ENCODE measurements at places on chromosomes 7 and 10.

- no peak for DNase-seq
Observed at GRCh38 chr7:80720146-80720545, 81.7 kb downstream of the CD36 start.

GRCh38 chr7:111138586-111138985 is 47.7 kb downstream of the LRRN3 start:
- no peak for DNase-seq

- no peak for DNase-seq
Observed at GRCh38 chr10:33215154-33215553, 119.3 kb downstream of the NRP1 start.

DNA sequence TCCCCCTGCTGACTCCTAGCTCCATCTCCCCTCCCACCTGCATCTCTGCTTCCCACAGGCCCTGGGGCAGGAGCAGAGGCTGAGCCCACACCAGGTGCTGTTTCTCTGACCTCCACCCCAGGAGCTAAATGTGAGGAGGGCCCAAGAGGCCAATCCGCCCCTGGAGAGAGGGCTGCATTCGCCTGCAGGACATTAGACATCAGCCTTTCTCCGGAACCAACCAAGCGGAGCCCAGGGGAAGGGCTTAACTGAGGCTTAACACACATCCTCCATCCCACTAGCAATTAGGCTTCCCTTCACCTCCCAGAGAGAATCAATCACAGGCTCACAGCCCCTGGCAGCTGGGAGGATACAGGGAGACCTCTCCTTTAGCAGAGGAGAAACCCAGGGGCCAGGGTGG is 50.5 kb downstream of the SH3PXD2A start:
- no peak for DNase-seq

DNA sequence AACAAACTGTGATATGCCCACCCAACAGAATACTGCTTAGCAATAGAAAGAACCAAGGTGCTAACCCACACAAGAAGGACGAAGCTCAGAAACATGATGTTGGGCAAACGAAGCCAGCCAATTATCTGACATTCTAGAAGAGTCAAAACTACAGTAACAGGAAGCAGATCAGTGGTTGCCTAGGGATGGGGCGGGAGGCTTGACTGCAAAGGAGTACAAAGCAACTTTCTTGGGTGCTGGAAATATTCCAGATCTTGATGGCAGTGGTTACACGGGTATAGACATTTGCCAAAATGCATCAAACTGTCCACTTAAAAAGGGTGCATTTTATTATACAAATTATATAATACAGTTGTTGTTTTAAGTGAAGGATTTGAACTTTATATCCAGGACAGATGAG is 41.1 kb upstream of the RET start:
- DNase-seq, result no peak

DNA sequence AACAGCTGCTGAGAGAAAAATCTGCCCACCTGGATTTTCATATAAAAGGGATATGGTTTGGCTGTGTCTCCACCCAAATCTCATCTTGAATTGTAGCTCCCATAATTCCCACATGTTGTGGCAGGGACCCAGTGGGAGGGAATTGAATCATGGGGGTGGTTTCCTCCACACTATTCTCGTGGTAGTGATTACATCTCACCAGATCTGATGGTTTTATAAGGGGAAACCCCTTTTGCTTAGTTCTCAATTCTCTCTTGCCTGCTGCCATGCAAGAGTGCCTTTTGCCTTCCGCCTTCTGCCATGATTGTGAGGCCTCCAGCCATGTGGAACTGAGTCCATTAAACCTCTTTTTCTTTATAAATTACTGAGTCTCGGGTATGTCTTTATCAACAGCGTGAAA is 20.8 kb upstream of the MKI67 start:
- DNase-seq, result no peak

DNA sequence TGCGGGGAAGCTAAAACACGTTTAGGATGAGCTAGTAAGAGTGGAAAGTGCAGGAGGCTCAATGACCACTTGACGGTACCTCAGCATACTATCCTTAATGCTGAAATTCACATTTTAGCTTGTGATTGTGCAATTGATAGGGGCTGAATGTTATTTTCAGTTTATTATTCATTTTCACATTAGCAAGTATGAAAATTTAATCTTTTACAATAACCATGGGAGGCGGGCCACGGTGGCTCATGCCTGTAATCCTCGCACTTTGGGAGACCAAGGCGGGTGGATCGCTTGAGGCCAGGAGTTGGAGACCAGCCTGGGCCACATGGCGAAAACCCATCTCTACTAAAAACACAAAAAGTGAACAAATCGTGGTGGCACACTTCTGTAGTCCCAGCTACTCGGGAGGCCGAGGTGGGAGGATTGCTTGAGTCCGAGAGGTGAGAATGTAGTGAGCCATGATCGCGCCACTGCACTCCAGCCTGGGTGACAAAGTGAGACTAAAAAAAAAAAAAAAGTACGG is 22.0 kb upstream of the ANLN start:
- DNase-seq, result no peak

- no peak for DNase-seq
Observed at GRCh38 chr10:21505711-21506278, 19.7 kb downstream of the SKIDA1 start.

- no peak for DNase-seq
Observed at GRCh38 chr7:158355456-158356065, 232.1 kb downstream of the PTPRN2 start.

- no peak for DNase-seq
Observed at GRCh38 chr10:124094419-124094785, 1.0 kb upstream of the CHST15 start.

Measured in natural killer cell (primary cell).